ENCODE measurements at places on chromosomes 7 and 10.

DNA sequence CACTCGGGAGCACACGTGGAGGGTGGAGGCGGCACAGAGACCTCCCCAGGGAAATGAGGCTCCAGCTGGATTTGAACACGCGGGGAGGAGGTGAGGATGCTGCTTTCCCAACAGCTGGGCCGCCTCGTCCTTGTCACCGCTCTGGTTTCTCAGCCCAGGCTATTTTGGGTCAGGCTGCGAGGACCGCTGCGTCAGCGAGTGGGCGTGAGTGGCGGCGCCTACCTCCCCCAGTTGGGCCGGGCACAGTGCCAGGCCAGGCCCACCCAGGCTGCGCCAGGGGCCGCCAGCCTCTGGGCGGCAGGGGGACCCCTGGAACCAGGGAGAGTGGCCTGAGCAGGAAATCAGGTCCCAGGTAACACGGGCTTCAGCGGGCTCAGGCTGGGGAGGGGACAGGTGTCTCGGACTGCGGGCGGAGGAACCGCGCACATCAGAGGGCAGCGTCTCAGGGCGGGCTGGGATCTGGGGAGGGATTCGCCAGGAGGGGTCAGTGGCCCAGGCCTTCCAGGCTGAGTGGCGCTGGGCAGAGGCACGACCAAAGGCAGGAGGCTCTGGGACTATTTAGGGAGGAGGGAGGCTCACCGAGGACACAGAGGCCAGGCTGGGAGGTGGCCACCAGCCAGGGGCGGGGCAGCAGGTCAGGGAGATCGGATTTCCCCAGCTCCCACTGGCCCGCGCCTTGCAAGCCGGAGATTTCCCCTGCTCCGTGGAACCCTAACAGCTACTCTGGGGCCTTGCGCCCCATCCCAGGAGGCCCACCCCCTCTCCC lies 125.2 kb upstream of the RET start:
- no peak for DNase-seq

DNA sequence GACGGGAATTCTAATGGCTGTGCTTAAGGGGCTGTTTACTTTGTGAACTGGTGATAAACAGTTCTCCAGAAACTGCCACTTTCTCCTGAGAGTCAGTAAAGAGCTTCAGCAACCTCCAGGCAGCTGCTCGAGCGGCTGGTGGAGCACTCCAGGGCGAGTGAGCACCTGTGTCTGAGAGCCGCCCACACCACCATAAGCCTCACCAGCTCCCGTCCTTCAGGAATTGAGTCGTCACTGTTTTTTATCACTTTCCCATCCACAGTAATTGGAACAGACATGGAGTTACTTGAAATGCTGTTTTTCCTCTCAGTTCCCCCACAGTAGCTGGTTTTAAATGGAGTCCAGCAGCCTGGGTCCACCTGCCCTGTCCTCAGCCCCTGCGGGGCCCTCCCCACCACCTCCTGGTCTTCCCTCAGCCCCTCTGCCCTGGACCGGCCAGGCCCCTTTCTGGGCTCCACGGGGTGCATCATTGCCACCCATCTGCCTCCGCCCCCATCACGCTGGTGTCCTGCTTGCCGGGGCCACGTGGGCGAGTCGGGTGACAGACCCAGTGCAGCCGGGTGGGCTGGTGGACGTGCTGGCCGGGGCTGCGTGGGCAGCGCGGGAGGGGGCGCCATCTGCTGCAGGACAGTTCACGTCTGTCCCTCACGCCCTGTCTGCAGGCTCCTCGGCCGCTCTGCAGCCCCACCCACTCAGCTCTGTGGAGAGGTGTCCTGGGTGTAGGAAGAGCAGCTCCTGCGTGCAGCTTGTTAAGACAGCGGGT lies 56.0 kb downstream of the NKX6-2 start:
- no peak for DNase-seq

DNA sequence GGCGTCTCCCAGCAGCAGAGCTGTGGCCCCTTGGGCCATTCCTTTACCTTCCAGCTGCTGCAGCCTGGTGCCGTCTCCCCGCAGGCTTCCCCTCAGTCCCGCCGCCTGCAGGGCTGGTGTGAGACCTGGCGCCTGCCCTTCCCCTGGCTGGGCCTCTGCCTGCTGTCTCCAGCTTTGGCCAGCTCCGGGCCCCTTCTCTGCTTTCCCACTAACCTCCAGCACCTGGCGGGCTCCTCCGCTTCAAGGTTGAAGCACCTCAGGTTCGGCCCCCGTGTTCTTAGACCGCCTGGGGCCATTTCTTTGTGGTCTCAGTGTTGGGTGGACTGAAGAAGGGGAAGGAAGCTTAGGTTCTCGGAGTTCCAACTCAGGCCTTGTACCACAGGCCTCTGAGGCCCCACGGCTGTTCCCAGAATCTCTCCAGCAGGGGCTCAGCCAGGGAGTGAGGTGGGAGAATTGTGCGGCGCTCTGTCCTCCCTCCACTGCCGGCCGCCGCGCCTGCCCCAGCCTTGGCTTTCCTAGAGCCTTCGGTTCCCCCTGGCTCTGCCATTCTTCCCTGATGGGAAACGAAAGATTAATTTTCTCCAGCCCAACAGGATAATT lies 30.3 kb downstream of the GBX1 start:
- no peak for DNase-seq

- peak; percentile 70 for DNase-seq
Observed at GRCh38 chr7:155001756-155002410, 1.0 kb downstream of the PAXIP1 start.

DNA sequence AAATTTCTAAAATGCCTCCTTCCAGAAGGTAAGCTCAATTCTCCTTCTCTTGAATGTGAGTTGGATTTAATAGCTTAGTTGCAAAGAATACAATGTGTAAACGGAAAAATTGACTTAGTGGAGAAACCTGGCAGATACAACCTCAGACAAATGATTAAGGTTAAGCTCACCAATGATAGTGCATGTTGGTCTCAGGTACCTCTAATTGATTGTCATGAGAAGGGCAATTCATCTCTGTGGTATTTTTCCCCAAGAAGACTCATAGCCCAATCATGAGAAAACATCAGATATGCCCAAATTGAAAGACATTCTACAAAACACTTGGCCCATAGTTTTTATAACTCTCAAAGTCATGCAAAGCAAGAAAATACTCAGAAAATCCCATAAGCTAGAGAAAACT lies 36.2 kb upstream of the TMEM106B start:
- DNase-seq, result no peak

DNA sequence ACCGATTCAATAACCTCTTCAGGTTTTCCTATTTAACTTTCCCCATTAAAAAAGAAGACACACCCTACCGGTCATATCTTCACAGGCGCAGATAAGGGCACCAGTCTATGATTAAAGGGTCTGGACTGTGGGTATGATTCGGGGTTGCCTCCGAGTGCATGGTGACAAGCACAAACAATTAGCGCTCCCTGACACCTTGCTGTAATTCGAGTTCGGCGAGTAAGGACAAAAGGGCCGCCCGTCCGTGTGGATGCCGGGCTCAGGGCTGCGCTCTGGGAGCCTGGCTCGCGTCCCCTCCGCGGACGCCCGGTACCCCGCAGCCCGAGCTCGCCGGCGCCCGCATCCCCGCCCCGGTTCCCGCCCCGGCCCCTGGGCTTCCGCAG lies 111.9 kb upstream of the RHEB start:
- DNase-seq, result no peak

- DNase-seq, result no peak
Observed at GRCh38 chr10:118151461-118151860, 104.7 kb upstream of the RAB11FIP2 start.

DNA sequence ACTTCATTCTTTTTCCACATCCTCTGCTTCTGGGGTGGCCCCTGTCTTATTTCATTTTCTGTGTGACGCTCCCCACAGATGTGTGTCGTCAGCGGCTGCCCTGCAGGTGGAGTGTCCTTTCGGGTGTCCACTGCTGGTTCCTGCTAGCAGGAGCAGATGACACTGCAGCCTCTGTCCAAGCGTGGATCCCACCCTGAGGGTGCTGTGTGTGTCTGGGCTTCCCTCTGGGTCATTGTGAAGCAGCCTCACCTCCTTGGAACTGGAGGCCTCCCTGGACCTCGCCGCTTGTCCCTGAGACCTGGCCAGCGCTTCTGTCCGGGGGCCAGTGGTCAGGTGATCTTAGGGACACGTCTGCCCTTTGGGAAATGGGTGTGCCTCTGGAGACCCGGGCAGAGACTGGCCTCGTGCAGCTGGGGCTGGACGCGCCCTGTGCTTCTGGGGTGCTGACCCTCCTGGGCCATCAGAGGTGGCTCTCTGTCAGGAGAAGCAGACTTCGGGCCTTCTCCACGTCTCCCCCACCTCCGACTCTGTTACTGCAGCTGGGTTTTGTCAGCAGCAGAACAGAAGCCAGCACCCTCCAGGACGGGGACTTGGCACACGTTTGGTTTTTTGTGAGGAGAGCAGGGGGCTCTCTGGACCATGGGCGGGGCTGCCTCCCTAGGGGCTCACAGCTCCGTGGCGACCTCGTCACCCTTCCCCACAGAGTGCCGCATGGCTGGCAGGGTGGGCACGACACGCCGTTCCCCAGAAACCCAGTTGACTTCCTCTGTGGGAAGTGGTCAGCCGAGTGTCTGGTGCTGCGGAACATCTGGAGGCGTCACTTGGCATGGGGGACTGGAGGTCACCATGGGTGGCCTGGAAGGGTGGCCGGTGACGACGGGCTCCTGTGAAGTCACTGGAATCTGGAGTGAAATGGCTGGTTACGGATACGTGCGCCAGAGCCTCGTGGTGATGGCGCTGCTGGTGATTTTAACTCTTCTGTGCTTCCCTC lies 48.4 kb downstream of the INPP5A start:
- DNase-seq, result no peak

- no peak for DNase-seq
Observed at GRCh38 chr10:3825244-3825643, 40.2 kb upstream of the KLF6 start.

DNA sequence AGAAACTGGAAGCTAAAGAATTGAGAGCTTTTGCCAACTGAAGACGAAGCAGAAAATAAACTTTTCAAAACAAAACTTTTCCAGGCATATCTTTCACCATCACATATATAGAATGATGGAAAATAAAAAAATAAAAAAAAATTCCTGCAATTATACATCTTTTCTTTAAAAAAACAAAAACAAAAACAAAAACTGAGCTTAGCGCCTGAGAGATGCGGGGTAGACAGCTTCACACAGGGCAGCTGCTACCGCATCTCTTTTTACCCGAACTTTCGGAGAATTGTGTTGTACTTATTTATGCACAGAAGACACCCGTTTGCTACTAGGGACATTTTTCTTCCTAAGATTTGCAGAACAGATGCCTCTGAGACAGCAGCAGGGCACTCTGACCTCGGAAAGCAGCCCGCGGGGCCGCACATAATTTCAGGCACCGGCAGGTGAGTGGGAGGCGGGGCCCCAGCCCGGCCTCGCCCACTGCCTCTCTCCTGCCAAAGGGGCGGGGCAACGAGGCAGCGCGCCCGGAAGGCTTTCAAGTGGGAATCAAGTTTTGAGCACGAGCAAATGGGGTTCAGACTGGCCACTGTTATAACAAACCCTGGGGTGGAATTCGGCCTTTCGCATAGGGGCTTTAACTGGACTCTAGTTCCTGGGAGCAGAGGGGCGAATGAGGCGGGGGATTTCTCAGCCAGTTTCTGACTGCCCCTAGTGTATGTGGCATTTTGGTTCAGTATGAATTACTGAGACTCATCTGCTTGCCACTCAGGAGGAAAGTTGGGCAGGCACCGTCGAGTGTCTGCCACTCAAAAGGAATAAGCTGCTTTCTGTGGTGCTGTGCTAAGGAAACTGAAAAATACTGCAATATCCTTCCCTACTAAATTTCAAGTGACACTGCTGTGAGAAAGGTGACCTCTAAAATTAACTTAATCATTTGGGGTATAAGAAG lies 18.5 kb upstream of the FAM133B start:
- no peak for DNase-seq

GRCh38 chr7:16299853-16300252 lies 121.5 kb downstream of the CRPPA start:
- no peak for DNase-seq

- no peak for DNase-seq
Observed at GRCh38 chr10:123882681-123883445, 8.7 kb downstream of the CPXM2 start.

DNA sequence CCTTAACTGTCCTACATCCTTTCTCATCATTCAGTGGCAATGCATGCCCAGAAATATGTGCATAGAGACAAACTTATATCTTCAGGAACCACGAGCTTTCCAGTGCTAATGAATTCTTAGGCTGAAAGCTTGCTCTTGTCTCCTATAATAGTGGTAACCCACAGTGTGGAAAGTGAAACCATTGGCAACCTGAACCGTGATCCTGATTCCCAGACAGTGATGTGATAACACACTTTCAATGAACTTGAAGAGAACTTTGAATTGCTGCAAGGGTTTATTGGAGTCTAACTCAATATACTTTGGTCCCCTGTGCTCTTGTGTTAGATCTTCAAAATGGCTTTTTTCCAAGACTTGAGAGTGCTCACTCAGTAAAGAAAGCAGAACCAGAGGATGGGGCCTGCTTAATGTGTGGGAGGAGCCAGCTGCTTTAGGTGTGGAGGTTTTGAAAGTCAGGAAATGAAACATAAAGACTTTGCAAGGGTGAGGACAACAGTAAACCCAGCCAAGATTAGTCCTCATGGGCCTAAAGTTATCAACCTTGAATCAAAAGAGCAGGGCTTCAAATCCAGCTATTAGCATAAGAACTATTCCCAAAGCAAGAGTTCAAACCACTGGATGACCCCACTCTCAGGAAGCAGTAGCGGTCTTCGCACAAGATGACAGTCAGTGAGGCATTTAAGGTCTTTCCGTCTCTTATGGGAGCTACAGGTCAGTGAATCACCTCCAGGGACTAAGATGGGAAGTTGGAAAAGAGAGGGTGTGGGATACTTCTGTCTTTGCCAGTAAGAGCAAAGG lies 332.4 kb upstream of the NRP1 start:
- DNase-seq, result no peak
